Stimulated activated CD4-positive, alpha-beta T cell treated with anti-CD3 and anti-CD28 coated beads, Interleukin-4, amount 100 ng/mL, for 24 hours (primary cell): ENCODE measurements at places on chromosomes 5 and 9.

DNA sequence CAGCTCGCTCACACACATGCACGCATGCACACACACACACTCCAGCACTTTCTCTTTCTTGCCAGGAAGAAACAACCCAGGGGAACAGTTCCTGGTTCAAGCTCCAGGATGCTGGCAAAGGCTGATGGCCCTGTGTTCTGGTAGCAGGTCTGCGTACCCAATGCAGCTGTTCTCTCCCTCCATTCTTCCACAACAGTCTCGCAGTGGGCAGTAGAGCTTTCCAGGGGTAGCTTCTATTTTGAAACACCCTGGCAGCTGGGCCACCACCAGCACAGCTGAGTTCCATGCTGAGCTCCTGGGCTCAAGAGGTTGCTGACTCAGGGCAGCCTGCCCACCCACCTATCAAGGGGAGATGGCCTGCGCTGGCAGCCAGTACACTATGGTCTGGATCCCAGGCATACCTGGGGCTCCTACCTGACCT is 4.7 kb downstream of the VDAC1 start:
- DNase-seq: no peak

GRCh38 chr9:135992486-135993408 is 31.6 kb upstream of the UBAC1 start:
- DNase-seq: peak; percentile 39

GRCh38 chr9:91583966-91584365 is 160.3 kb upstream of the NFIL3 start:
- no peak for DNase-seq

DNA sequence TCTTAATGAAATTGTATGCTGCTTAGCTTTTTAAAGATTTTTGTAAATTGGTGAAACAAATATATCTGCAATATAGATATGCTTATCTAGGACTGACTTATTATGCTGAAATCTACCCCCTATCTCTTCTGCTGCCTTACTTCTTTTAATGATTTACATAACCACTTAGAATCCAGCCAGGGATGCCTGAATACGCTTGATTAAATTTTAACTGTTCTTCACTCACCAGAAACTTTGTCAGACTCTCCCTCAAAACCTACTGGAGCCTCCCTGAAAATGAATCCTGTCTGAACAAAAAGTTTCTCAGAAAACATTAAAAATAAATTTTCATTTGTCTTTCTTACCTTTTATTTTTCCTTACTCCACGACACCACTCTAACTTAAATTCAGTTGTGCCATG is 111.7 kb downstream of the ST8SIA4 start:
- no peak for DNase-seq

- no peak for DNase-seq
Measured at GRCh38 chr5:151675611-151676313, 11.0 kb downstream of the SPARC start.

DNA sequence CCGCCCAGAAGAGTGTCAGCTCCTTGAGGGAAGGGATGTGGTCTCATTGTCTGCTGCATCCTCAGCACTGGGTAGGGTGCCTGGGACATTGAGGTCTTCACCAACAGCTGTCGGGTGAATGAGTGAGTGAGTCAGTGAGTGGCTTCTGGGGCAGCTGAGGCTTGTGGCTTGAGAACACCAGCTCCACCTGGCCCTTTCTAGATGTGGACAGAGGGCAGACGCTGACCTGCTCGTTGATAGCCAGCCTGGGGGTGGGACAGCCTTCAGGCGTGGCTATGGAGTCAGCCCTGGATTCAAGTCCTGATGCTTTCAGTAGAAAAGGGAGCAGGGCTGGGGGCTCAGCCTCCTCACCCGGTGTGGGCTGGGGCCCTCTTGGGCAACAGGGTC is 215.1 kb downstream of the C9orf50 start:
- DNase-seq: no peak

- DNase-seq: no peak
Measured at GRCh38 chr5:134146651-134147518, 29.9 kb downstream of the SKP1 start.

DNA sequence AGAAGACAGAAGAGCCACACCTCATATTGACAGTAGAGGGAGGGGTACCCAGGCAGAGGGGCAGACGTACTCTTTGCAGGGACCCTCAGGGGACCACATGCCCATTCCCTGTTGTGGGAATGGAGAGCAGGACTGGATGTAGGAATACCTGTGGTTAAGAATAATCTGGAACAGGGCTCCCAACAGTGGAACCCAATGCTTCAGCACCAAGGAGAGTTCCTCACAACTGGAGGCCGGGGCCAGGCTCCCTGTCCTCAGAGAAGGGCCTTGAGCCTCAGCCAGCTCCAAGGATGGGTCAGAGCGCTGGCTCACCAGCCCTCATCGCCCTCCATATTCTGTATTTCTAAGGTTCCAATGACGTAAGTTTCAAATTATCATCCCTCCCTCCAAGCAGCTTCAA is 7.4 kb upstream of the SHC3 start:
- DNase-seq: no peak

DNA sequence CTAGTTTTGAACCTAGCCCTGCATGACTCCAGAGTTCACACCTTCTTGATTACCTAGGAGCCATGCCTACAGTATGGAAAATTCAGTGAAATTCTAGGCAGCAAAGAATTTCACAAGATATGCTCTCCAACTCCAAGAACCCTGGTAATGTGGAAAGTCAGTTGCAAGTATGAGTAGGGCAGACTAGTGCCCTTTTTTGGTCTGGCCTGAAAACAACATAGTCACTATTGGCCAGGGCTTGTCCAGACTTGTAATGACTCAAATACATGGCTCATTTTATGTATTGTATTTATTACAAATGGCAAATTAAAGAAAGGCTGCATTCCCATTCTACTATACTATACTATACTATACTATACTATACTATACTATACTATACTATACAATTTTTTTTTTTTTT is 160.4 kb downstream of the ESM1 start:
- DNase-seq: no peak
